Stimulated activated CD8-positive, alpha-beta memory T cell treated with anti-CD3 and anti-CD28 coated beads, Interleukin-2, amount 100 ng/mL, for 1 hour (primary cell): ENCODE measurements at places on chromosomes 6 and 20.

- DNase-seq: peak; percentile 48
Observed at GRCh38 chr20:63750807-63751470, 11.4 kb downstream of the SLC2A4RG start.

DNA sequence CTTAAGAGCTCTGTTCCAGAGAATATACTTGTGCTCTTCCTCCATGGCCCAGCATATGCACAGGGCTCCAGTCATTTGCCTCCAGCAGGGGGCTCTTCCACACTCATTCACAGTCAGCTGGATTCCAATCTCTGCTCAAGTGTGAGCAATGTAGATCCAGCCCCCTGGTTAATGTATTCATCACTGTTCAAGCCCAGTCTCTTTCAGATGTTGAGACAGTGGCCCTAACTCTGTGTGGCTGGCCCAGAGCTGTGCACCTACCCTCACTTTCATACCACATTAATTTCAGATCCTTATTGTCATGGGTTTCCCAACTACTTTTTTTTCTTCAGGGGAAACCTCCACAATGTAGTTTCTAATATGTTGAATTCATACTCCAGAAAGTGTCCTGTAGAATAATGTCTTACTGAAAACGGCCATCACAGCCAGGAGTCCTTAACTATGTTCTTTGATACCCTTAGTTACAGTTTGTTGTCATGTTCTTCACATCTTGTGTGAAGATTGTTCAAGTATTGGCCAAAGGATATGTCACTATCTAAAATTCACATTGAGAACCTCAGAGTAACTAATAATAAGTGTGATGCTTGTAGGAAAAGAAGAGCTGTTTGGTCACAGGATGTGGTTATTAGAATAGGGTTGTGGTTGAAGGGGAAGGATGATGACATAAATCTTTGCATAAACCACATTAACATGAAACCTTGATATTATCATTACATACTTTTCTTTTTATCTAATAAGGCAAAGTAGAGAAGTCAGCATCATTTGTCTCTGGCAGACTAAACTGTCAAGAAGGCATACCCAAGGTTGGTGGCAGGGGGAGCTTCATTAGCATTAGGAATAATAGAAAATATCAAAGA, 14.4 kb upstream of the HLA-DQA1 start:
- no peak for DNase-seq

GRCh38 chr6:107132330-107132954, 17.1 kb upstream of the BEND3 start:
- no peak for DNase-seq

- no peak for DNase-seq
Observed at GRCh38 chr6:44514085-44514484, 126.6 kb downstream of the CDC5L start.

DNA sequence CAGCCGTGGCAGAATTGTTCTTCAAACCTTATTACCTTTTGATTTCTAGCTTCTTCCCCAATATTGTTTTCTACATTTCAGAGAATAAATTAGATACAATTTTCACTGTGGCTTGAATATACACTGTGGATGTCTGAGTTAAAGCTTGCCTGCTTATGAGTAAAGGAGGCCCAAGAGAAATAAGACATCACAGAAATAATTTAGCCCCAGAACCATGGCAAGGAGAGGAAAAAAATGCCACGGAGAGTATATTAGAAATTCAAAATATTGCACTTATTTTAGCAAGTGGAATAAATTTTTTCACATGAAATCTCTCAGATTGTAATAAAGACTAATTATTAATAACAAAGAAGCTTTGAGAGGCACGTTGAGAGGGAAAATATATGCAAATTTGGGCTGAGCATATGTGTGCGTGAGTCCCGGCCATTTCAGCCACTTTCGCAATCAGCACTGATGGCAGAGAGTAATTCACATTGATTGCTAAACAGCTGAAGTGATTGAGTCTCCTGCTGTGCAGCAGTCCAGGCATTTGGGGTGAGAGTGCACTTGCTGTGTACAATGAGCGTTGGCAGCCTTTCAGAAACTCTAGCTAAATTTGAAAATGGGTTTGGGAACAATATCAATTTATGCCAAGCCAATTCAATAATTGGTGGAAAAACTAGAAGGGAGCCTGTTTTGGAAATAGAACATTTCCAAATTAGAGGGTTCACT, 596.0 kb downstream of the EPM2A start:
- DNase-seq: no peak

DNA sequence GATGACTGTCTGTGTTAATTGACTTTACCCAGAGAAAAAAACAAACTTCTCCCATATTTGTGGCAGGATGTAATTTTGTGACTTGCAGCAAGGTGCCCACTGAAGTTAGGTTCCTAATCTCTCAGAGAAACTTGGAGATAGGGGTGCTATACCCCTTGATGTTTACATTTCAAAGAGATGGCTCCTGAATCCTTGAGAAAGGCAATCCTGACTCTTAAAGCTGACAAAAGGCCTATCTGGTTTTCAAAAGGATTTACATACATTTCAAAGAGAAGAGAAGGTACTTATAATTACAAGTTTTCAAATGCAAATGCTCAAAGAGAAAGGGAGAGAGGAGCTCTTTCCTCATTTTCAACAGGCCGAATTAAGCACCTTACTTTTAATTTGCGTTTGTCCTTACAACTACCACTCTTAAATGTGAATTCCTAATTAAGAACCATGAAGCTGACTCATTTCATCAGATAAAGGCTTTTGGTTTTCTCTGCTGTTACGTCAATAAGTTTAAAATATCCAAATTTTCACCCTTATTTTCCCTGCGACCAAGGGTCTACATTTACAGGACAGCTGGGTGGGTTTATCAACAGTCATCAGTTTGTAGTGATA, 711.8 kb upstream of the MAP3K7 start:
- no peak for DNase-seq

- DNase-seq: no peak
Observed at GRCh38 chr6:41935193-41935574, 6.4 kb downstream of the CCND3 start.

DNA sequence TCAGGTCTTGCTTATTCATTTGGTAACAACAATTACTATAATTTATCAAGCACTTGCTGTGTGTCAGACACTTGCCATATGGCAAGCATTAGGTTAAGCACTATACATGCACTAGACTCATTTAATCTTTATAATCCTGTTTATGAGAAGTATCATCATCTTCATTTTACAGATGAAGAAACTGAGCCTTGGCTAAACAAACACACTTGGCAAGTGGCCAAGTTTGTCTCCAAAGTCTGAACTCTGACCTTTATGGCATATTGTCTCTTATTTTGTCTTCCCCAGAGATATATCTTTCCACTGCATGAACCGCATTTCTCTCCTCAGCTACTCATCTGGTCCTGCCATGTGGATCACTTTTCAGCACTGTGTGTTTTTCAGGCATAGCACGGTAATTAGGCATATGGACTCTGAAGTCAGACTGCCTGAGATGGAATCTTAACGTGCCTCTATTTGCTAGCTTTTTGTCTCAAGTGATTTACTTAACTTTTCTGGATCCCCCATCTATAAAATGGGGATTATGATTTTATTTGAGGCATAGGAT, 4.7 kb downstream of the ADGRF5 start:
- DNase-seq: no peak

GRCh38 chr6:42355416-42355815, 96.3 kb downstream of the TRERF1 start:
- DNase-seq: no peak

DNA sequence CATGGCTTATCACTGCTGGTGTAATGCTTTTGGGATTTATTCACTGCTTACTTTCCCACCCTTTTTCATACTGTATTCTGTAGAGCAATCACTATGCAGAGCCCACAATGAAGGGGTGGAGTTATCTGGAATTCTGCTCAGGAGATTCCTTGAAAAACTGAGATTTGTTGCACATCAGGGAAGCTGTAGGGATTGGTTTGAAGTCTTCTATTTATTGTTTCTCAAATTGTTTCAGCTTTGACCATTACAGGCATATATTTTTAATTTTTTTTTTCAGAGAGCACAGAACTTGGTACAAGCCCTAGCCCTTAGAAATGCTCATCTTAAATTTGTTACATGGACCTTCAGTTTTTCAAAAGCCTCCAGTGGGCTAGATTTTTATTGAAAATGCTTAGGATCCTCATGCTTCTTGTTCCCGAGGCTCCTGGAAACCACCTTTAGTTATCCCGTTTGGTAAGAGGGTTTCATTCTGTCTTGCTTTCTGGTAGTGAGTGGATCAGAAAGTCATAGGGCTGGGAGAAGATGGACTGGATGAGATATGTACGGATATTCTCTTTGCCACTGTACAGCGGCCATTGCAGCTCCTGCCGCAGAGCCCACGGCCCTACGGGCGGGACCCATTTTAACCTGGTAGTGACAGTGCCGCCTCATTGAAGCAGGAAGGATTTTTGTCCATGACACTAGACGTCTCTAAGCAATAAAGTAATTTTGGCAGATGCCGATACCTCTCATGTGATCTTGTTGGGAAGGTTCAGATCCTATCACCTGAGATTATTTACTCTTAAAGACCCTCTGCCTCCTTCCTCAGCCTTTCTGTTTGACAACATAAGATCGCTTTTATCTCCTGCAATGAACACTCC, 45.3 kb upstream of the ZNF184 start:
- DNase-seq: no peak

DNA sequence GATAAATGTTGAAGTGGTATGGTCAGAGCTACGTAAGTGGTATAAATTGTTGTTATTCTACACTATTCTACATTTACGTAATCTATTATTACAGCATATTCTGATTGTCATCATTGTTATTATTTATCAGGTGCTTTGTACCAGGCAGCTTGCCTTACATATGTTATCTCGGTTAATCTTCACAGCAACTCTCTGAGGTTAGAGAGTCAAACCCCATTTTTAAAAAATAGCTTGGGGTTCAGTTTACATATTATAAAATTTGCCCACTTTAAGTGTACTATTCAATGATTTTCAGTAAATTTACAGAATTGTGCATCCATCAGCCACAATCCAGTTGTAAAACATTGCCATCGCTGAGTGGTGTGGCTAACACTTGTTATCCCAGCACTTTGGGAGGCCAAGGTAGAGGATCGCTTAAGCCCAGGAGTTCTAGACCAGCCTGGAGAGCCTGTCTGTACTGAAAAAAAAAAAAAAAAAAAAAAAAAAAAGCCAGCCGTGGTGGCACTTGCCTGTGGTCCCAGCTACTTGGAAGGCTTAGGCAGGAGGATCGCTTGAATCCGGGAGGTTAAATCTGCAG, 35.5 kb downstream of the PPP1R16B start:
- no peak for DNase-seq

DNA sequence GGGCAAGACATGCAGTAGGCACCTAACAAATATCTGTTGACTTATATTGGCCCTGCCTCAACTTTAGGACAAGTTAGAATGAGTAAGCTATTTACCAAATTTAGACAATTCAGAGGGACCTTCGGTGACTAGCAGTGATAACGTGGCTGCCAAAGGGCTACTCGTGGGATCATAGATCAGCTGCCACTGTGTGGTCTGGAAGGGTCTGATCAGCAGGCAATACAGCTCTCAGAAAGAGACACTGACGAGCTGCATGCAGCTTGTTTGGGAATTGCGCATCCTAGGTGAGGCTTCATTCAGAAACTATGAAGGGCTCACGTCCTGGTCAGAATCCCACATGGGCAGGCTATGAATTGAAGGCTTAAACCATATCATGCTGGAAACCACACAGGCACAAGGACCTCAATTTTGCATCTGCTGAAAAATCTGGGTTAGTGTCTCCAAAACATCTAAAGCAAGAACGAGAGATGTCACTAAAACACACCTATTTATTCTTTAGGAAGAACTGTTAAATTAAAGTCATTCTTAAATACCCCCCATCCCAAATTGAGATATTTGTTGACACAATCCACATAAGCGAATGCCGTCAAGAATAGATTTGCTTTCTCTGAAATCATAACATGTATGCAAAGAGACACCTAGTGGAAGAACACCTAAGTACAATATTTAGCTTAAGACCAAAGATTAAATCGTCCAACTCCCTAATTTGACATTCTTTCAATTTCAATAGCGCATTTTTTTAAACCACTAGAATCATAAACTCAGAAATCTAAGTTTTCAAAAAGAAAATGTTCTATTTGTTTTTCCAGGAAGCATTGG, 79.6 kb downstream of the IPCEF1 start:
- no peak for DNase-seq
